Camera-type eye (tissue), 1 donor: ENCODE measurements at places on chromosomes 13 and 19. TPM values are rescaled to one million over a fixed set of nuclear protein-coding genes. Genes with fewer than 3 reads are reported as not detected.

Gene NAPSA
- 0.44 TPM for total RNA-seq

Gene ZNF582
- total RNA-seq, result 7.1 TPM

Gene GSX1
- total RNA-seq, result not detected

Gene PTH2
- total RNA-seq, result not detected

Gene ELSPBP1
- 1.5 TPM for total RNA-seq

Gene SELENOV
- 1.7 TPM for total RNA-seq

Gene ZNF823
- total RNA-seq, result 16.1 TPM

Gene POLR1G
- 5.7 TPM for total RNA-seq

Gene PRSS57
- not detected for total RNA-seq

Gene KASH5
- 0.27 TPM for total RNA-seq

Gene KLK4
- total RNA-seq, result not detected

Gene CEACAM4
- total RNA-seq, result 0.44 TPM

Gene KCNN1
- total RNA-seq, result 11.1 TPM

Gene PSG2
- total RNA-seq, result not detected

Gene FLT1
- 125 TPM for total RNA-seq

Gene ZNF846
- total RNA-seq, result 38.5 TPM

Gene DKKL1
- not detected for total RNA-seq

Gene SIAH3
- 1.0 TPM for total RNA-seq

Gene GPC5
- total RNA-seq, result 31.8 TPM

Gene IQCN
- 3.1 TPM for total RNA-seq

Gene DPRX
- total RNA-seq, result not detected
